ENCODE measurements at places on chromosomes 2 and 18.
A peak's percentile ranks its signal among the peaks of the same experiment; 100 is the strongest.

DNA sequence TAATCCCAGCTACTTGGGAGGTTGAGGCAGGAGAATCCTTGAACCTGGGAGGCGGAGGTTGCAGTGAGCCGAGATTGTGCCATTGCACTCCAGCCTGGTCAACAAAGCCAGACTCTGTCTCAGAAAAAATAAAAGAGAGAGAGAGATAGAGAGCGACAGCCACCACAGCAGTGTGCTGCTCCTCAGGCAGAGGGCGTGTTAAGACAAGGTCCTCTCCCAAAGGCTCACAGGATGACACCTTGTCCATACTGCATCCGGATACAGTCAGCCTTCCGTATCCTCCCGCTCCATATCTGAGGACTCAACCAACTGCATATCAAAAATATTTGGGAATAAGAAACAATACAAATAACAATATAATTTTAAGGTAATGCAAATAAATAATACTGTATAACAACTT, 20.1 kb downstream of the ARL4C start:
- DNase-seq: no peak

DNA sequence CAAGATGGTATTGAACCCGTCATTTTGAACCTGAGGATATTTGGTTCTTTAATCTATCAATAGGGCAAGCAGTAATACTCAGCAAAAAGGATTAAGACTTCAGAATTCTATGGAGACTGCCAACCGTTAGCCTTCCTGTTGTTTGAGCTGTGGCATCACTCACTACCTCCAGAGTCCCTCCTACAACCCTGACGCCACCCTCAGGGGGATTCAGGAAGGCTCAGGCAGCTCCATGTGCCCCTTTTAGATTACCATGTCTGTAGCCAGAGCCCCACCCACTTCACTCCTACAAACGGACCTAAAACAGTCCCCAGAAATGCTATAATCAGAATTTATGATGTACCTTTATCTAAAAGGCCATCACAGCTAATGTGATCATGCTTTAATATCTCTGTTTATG, 172.9 kb downstream of the EPHA4 start:
- no peak for DNase-seq

GRCh38 chr18:64982414-64983055, 768.3 kb upstream of the CDH7 start:
- peak; percentile 23 for DNase-seq

DNA sequence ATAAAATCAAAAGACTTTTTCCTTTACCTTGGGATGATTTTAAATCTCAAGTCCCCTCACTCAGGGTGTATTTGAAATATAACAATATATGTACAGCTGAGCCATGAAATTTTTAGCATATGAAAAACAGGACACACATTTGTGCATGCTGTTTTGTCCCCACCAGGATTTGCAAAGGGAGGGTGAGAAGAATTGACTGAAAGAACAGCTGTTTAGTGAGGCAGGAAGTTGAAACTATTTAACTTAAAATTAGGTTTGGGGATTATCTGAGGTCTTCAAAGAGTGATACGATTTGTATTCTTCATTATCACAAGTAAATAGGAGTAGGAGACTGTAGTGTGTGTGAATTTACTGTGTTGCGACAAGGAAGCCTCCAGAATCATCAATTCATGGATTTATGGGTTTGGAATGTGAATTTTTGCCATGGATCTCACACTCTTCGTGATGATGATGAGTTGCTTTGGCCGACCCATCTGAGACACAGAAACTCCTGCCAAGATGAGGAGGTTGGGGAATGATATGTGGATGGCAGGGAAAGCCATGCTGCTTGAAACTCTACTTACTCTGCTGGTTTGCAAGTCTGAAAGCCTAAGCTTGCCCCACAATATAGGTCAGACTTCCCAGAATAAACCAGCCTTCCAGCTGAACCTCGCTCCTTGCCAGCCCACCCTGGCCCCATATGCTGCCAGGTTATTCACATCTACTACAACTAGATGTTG, 31.0 kb upstream of the SPATS2L start:
- peak; percentile 11 for DNase-seq

DNA sequence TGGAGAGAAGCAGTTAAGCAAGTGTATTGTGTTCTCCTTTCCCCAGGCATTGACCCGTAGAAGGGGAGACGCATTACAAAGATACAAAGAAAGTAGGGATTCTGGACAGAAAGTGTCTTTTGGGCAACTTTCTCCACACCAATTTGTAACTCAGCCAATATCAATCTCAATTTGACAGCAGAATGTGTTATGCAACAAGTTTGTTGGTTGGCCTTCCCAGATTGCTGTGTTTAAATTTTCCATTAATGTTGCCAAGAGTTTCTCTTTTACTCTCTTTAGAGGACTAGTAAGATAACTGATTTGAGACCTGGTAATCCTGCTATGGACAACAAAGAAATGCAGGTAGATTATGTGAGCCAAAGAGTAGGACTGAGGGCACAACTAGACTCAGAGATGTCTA, 279.6 kb downstream of the ZNF804A start:
- DNase-seq: no peak

- DNase-seq: no peak
Measured at GRCh38 chr18:61992923-61993322, 100.1 kb upstream of the RNF152 start.

DNA sequence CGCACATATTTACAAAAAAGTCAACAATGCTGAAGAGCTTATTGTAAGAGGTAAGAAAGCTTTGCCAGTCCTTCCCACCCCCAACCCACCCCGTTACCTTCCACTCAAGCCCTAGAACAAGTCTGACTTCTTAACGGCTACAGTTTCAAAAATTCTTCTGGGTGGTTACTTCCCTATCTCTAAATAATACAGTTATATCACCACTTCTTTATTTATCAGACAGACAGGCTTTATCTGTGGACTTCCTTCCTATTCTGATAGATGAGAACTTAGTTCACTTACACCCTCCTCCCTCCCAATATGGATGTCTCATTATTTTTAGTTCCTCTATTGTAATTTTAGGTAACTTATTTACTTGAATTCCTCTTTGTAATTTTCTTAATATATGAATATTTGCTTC, 26.7 kb upstream of the ACTR3 start:
- DNase-seq: no peak

DNA sequence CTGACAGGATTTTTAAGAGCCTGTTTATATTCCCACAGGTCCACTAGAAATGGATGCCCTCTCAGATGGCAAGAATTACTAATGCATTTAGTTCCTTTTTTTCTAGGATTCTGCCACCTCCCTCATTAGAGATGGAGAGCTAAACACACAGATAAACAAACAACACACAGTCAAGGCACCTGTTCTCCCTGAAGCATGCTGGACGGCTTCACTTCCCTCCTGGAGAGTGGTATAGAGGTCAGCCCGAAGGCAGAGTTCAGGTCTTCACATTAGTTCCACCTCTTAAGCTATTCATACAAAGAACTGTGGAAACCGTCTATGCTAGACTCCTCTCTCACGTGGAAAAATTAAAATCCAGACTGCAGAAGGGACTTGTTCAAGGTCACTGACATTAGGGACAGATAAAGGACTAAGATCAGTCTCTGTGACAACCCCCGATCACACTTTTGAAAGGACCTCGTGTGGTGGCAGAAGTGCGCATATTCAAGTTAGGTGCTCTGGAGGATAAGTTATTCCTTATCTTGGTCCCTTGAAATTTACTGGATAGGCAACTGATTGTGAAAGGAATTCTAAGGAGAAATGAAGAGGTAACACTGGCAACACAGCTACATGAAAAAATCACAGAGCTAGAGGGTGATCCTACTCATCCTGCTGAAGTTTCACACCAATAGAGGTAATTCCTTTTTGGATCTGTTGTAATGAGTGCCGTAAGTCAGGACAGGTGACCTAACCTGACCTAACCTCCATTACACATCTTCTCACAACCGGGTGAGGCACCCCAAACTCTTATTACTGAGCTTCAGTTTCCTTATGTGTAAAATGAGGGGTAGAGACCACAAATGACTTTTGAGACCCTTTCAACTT, 75.1 kb downstream of the SPRED2 start:
- DNase-seq: no peak

- no peak for DNase-seq
Measured at GRCh38 chr2:156237558-156237957, 95.0 kb downstream of the NR4A2 start.

DNA sequence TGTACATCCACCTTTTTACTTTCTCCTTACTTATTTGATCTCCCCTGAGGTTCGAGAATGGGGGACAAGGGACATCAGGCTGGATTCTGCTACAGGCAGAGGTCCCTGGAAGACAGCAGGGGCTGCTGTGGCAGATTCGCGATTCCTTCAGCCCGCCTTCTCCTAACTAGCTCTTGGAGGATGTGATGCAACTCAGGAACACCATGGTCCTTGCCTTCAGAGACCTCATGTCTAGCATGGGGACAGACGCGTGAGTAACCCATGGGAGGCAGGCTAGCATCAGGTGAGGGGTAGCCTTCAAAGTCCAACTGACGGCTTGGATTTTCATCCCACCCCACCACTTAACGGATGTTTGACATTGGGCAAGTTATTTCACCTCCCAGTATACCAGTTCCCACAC, 869 bp upstream of the TCF23 start:
- DNase-seq: no peak

DNA sequence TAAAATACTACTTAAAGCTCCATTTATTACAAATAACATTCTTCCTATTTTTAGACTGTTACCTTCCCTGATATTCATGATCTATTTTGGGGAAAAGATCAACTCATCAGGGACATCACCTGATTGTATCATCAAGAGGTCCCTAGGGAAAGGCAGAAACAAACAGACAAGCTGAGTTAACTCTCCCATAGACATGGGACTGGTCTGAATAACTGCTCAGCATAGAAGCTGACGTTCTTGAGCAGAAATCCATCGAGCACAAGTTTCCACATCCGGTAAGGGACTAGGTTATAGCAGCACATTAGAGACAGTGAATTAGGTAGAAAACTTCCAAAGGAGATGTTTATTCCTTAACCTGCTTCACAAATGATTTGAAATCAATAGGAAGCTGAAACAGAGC, 1100.4 kb upstream of the SLC39A10 start:
- no peak for DNase-seq

DNA sequence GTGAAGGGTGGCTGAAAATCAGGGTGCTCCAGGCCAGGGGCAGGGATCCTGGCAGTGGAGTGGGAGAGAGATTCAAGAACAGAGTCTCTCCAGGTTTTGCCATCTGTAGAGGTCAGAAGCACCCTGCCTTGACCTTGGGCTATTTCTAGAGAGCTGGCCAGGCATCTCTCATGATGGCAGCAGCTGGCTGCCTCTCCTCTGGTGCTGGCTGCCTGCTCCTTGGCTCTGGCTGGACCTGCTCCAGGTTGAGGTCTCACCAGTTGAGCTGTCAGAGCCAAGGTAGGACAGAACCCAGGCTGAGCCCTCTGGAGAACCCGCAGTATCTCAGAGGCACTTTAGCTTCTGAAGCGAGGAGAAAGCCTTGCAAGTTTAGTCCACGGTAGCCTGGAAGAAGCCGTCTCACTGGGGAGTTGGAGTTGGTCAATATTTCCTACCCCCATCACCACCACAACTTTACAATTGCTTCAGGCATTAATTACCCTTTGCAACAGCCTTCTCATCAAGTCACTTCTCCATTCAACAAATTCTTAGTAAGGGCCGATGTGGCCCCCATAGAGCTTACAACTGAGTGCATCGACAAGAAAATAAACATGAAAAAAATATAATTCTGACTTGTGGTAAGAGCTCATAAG, 25.6 kb downstream of the GNLY start:
- DNase-seq: no peak

DNA sequence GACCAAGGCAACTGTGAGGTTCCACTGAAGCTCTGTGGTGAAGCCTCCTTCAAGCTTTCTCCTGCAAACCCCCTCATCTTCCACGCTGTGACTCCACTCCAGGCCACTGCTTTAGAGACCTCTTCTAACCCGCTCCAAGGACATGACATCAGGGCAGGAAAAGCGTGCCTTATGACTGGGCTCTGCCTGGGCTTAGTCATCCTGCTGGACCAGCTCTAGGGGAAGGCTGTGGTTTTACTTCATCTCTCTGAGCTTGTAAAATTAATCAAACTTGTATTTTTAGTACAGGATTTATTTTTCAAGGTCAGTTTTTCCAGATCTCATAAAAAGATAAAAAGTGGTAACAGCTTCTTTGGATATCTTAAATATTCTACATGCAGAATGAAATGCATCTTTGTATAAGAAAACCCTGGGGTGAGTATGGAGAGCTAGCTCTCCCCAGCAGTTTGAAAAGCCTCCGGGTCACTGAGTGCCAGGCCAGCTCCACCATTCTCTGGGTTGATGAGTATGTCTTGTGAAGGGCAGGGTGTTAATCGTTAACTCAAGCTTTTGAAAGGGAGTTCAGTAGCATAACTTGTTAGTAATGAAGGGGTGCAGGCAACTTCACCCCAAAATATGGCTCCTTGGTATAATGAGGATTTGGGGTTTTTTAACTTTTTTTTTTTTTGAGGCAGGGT, 33.1 kb upstream of the YPEL5 start:
- no peak for DNase-seq

DNA sequence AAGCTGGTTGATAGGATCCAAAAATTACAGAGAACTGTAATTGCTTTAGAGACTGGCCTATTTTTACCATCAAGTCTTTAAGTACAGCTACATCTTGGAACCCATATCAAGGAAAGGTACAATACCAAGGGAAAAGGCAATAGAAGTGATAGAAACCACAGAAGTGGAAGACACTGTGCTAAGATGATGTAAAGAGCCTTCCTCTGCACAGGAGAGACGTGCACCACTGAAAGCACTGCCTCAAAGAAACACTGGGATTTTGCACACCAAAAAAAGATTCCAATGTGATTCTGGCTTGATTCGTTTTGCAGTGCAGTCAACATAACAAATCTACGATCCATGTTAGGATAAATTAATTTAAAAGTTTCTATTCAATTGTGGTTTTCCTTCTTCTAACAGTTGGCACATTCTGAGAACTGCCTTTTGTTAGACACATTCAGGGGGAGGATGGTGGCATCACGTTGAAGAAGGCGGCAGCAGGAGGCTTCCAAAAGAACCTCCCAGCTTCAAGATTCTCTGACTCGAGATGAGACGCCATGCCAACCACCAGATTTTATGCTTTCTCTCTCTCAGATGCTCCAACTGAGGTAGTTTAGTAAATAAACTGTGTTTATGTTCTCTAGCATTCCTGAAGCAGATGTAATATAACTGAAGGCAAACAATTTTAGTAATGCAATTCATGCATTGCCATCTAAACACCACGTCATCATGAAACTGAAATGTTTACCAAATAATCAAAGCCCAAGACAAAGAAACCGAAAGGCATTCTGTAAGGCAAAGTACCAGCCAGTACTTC, 102.9 kb downstream of the BCL2 start:
- DNase-seq: no peak

Data from hindlimb muscle (tissue), 1 donor.